T-helper 9 cell (primary cell): ENCODE measurements at places on chromosomes 2 and 18.

- no peak for DNase-seq
Measured at GRCh38 chr18:41206341-41206830, 748.6 kb upstream of the PIK3C3 start.

DNA sequence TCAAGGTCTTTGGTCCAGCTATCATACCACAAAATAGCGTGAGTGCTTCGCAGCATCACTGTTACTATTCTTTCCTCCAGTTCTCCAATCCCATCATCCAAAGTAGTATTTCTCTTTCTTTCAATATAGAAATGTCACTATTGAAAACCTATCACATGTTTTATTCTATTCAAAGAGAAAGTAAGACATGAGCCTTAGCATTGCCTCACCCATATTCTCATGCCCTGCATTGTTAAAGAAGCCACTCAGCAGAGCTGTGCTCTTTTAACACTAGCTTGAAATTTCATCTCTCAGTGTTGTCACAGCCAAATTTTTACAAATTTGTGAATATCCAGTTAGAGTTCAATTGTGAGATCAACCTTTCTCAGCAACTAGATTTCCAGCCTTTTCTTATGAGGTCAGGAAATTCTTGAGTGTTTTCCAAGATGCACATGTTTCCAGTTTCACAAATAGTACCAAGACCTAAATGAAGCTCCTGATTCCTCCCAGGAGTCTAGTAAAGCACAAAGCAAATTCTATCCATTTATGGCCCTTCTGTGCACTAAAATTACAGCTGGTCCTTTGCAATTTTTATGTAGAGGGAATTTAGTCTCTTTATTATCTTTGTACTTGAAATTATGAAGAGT is 343.7 kb downstream of the SPAG16 start:
- DNase-seq, result no peak

- DNase-seq, result no peak
Measured at GRCh38 chr2:229419158-229419557, 148.1 kb upstream of the PID1 start.

DNA sequence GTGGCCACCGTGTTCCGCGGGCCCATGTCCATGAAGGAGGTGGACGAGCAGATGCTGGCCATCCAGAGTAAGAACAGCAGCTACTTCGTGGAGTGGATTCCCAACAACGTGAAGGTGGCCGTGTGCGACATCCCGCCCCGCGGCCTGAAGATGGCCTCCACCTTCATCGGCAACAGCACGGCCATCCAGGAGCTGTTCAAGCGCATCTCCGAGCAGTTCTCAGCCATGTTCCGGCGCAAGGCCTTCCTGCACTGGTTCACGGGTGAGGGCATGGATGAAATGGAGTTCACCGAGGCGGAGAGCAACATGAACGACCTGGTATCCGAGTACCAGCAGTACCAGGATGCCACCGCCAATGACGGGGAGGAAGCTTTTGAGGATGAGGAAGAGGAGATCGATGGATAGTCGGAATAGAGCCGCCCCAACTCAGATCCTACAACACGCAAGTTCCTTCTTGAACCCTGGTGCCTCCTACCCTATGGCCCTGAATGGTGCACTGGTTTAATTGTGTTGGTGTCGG is 17.7 kb downstream of the TUBB6 start:
- DNase-seq, result no peak

DNA sequence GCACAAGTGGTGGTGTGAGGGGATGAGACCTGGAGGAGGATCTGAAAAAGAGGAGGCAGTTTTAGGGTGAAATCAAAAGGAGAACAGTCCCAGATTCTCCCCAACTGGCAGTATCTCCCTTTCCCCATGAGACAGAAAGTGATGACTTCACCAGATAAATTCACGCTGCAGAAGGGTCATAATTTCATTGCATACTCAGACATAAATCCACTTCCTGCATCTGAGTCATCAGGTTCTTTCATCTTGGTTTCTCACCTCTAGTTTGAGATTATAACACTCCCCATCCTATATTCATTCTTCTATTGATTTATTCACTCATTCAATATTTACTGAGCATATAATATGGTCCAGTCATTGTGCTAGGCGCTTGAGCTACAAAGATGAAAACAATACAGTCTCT is 64.7 kb downstream of the CCDC148 start:
- DNase-seq, result no peak

- no peak for DNase-seq
Measured at GRCh38 chr2:143994961-143995360, 525.0 kb downstream of the ZEB2 start.

DNA sequence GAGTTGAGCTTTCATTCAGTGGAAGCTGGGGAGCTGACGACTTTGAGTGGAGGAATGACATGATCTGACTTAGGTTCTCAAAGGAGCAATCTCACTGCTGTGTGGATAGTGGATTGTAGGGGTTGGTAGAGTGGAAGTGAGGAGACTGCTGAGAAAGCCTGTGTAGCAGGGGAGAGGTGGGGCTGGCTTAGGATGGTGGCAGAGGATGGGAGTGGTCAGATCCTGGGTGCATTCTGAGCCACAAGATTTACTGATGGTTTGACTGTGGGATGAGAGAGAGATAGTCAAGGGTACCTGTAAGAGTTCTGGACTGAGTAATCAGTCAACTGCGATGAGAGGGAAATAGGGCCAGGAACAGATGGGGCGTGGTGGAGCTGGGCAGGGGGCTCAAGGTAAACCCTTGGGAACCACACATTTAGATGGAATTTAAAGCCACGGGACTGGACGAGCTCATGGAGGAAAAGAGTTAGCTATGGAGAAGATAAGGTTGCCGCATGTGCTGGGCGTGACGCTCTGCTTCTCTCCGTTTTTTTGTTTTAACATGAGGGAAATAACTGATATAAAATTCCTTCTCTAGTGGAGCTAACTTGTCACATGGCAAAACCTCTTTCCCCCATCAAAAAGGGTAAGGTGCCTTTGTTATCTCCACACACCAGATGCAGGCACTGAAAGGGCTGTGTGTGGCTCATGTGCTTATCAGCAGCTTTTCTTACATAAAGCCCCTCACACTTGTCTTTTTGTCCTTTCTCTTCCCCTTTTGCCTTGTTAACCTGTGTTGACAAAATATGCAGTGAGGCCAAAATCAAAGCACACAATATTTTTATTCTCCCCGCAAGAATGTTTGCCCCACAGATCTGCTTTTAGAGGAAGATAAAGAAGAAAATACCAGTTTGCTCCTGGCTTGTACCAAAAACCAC is 379.8 kb downstream of the TSN start:
- no peak for DNase-seq

- no peak for DNase-seq
Measured at GRCh38 chr2:48588745-48589144, 28.9 kb upstream of the GTF2A1L start.

GRCh38 chr2:51720826-51721225 is 688.9 kb upstream of the NRXN1 start:
- no peak for DNase-seq

- no peak for DNase-seq
Measured at GRCh38 chr2:172137109-172137508, 34.4 kb upstream of the DLX2 start.

GRCh38 chr18:70172225-70172624 is 33.3 kb downstream of the RTTN start:
- DNase-seq, result no peak

- DNase-seq, result no peak
Measured at GRCh38 chr2:229431327-229431954, 160.4 kb upstream of the PID1 start.

GRCh38 chr2:164735309-164735919 is 106.2 kb downstream of the COBLL1 start:
- DNase-seq, result no peak

DNA sequence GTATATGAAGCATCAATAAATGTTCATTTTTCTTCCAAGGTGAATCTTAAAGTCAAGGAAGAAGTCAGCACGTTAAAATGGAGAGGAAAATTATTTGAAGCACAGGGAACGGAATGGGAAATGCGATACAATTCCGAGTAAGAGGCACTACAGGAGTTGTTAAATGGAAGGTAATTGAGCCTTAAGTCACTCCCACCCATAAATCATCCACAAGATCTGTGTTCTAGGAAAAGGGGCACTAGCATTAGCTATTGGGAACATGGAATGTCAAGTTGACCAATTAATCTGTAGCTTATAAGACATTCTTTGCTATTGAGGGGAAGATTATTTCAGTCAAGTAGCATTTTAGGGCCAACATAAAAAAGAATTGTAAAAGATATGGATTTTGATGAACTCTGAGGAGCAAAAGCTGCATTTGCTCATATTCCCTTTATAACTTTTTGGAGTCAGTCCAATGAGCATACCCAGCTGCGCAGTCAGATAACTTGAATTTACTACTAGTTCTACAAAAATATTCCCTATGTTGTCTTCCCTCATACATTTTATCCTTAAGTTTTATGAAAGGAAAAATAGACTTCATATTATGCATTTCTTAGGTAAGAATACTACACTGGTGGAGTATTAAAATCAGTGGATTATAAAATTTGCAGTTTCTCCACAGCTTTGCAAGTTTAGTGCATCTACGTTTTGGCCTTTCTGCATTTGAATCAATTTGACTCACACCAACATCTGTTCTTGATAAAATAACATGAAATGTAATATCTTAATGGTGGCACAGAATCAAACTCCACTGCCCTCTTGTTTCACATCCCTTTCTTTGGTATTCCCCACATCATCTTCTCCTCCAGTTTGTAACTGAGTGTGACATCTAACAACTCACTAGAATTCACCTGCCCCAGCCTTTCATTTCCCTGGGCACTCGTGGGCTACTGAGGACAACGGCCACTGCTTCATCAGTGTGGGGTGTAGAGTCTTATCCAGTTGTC is 95.6 kb downstream of the SP3 start:
- DNase-seq, result no peak

DNA sequence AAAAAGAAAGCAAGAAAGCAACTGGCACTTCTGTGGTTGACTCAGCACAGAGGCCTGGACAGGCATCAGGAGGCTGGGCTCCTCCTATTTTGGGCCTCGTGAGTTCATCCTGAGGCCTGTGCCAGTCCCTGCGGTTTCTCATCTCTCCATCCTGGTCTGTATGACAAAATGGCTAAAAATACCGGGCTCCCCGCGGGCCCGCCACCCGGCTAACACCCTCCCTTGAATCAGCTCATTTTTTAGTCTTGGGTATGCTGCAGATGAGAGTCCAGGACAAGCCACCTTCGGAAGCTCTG is 62.3 kb upstream of the YWHAQ start:
- no peak for DNase-seq
